Mesenteric fat pad (tissue), 1 donor: ENCODE measurements at places on chromosomes 7 and 10. TPM values are rescaled to one million over a fixed set of nuclear protein-coding genes. Genes with fewer than 3 reads are reported as not detected.

DNA sequence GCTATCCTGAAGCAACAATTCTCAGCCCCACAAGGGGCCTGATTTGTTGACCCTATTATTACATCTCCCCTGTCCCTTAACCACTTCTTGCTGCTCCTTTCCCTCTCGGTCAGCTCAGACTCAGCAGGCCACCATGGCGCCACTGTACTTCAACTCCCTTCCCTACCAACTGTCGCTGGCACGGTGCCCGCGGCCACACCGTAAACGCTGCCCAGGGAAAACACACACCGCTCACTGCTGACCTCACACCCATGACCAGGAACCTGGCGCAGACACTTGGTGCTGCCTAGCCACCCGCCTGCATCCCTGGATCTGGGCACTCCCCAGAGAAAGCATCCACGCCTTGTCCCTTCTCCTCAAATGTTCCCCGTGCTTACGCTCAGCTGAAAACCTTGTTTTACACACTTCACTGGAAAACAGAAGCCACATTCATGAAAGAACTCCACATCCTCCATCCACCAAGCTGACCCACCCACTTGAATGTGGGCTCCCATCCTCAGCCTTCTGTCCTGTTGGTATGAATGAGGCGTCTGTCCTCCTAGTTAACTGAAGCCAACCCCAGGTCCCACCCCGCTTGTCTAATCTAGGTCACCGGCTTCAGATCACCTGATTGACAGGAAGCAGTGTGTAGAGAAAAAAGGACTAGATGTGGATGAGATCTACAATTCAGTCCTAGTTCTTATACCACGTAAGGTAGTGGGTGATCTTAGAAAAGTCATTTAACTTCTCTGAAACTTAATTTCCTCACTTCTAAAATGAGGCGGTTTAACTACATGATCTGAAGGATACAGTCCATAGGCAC is 28.5 kb upstream of the CRYGN start:
- no peak for DNase-seq

DNA sequence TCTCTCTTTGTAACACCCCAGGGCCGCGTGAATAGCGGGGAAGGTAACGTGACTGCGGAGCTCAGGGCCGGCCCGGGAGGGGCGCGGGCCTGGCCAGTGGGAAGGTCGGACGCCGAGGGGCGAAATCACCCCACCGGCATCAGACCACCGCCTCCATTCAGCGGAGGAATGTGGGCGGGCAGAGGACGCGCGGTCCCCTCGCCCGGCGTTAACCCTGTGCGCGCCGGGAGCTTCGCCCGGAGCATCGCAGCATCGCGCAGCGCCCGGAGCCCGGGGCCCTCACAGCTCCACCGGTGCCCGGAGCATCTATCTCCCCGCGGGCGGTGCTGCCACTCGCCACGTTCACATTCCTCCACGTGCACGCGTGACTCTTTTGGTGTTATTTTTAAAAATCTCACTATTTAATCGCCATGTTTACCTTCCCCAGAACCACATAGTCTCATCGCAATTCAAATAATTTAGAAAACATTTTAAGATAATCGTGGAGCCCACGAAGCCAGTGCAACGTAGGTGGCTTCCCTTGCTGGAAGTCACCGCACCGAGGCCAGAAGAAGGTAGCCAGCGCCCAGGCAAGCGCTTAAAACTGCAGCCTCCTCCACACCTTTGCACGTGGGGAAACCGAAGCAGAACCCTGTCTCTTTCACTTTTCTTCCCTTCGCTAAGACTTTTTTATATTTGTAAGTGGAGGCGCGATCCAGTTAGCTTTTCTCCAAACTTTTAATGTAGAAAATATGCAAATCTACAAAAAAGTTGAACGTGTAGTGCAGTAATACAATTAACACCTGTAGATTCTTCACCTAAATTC is 21.8 kb downstream of the FGFBP3 start:
- DNase-seq = no peak

- no peak for DNase-seq
Measured at GRCh38 chr10:118213436-118213835, 128.7 kb downstream of the FAM204A start.

- no peak for DNase-seq
Measured at GRCh38 chr10:5751601-5752253, 61.5 kb downstream of the GDI2 start.

GRCh38 chr7:87216701-87217508 is 2.6 kb downstream of the TMEM243 start:
- no peak for DNase-seq

- peak; percentile 72 for DNase-seq
Measured at GRCh38 chr10:5951167-5951711, 26.1 kb downstream of the IL15RA start.

DNA sequence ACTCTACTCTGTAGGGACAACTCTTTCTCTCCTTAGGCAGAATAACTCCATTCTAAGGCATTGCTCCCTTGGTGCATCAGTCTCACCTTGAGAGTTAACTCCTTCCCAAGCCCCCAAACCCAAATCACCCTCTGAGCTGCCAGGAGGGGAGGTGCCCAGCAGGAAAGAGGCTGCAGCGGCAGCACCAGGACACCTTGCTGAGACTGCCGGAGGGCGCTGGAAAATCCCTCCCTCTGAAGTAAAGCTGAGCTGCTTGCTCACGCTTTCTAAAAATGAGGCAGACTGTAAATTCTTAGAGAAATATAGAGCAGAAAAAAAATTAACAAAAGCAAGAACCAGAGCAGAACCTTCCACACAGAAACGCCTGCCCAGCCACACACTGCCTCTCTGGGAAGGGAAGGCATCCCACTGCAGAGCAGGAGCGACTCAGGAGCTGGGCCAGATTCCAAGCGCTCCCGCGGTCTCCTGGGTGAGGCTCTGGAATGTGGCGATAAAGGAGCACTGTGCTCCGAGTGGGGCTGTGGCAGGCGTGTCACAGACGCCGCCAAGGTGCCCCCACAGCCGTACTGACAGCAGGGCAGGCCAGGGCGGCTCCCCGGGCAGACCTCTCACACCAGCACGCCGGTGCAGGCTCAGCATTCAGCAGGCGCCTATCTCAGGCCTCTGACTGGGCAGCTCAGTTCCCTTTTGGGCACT is 202.1 kb downstream of the TNS3 start:
- DNase-seq = peak; percentile 24

- no peak for DNase-seq
Measured at GRCh38 chr7:2515424-2516193, 4.0 kb upstream of the LFNG start.

GRCh38 chr10:93773120-93773519 is 15.4 kb downstream of the LGI1 start:
- no peak for DNase-seq

GRCh38 chr10:48506147-48506917 is 98.5 kb downstream of the ARHGAP22 start:
- DNase-seq = no peak

The CYP2C19 gene
- total RNA-seq = 0.19 TPM

The OPALIN gene
- not detected for total RNA-seq
